GM04503 (cell line): ENCODE measurements at places on chromosomes 5 and 9.

DNA sequence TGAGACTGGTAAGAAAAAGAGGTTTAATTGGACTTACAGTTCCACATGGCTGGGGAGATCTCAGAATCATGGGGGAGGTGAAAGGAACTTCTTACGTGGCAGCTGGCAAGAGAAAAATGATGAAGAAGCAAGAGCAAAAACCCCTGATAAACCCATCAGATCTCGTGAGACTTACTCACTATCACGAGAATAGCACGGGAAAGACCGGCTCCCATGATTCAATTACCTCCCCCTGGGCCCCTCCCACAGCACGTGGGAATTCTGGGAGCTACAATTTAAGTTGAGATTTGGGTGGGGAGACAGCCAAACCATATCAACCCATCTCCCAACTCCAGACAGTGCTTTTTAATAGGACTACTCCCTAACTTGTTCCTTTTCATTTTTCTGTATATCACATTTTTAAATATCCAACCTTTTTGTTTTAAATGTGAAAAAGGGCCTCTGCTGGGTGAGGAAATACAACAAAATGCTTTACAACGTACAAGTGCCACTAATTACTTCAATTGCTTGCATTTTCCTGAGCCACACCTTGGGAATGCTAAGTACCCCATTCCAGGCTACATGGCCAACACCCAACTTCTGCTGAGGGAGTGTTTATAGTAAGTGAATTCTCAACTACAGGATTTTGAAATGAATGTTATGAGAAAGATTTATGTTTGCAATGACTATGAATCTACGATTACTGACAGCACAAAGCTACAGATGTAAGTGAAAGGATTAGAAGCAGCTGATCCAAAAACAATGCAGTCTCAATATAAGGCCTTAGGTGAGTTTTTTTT is 294.1 kb upstream of the CD180 start:
- no peak for DNase-seq

DNA sequence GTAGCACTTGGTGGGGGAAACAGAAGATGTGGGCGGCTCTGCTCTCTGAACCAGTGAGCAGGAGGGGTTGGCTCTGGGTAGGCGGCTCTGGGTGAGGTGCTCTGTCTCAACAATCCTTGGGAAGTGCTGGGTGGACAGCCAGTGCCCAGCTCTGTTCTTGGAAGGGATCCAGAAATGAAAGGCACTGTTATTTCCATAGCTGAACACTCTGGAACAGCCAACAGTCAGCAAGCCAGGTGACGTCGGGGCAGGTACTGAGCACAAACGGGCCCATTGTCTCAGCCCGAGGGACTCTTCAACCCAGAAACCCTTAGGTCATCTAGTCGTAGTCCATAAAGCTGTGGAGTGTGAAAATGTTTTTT is 36.3 kb downstream of the OLFM1 start:
- DNase-seq: no peak

DNA sequence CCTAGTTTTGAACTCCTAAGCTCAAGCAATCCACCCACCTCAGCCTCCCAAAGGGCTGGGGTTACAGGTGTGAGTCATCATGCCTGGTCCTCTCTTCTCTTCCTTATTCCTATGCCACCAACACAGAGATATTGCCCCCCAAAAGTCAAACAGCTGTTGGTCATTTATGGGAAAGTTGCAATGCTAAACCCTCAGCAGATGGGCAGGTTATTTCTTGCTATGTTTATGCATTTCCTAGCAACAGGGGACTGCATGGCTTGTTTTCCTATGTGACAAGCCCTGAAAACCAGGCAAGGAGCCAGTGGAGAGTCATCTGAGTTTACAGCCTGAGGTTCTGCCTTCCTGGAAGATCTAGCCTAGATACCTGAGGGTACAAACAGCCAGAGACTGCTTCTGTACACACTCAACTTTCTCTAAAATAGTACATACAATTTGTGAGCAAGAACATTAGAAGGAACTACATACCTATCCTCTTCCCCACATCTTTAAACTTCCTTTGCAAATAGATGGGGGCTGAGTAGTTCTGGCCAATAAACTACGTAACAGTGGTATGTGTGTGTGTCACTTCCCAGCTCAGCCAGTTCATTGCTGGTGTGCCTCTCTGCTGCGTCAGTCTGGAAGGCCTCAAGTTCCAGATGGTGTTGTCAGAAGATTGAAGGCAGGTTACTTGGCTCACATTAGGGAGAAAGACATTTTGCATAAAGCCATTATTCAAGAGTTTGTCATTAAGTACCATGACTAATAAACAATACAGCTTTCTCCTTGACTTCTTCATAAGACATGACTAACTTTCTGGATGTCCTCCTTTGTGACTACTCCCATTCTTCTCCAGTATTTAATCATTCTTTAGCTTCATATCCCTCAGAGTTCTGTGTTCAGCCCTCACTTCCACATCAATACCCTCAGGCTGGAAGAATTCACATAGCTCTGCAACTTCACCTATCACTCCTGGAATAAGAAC is 65.3 kb downstream of the CSNK1A1 start:
- DNase-seq: peak; percentile 100

- no peak for DNase-seq
Observed at GRCh38 chr5:97297704-97298091, 114.7 kb upstream of the RIOK2 start.

- no peak for DNase-seq
Observed at GRCh38 chr9:18623221-18624079, 149.5 kb downstream of the ADAMTSL1 start.

DNA sequence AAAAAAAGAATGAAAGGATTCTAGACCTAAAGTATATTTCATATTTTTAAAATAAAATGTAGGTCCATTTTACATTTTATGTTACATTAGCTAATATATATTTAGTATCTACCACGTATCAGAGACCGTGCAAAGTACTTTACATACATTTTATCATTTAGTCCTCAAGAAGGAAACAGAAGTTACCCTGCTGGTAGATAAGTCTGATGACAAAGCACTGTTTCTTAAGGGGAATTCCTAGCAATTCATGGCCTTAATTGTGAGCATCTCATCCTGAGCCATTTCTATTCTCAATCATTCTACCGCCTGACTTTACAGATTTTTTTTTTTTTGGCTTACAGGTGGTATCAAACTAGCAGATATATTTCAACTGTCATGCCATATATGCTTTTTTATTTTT is 367.7 kb downstream of the PRELID2 start:
- no peak for DNase-seq

DNA sequence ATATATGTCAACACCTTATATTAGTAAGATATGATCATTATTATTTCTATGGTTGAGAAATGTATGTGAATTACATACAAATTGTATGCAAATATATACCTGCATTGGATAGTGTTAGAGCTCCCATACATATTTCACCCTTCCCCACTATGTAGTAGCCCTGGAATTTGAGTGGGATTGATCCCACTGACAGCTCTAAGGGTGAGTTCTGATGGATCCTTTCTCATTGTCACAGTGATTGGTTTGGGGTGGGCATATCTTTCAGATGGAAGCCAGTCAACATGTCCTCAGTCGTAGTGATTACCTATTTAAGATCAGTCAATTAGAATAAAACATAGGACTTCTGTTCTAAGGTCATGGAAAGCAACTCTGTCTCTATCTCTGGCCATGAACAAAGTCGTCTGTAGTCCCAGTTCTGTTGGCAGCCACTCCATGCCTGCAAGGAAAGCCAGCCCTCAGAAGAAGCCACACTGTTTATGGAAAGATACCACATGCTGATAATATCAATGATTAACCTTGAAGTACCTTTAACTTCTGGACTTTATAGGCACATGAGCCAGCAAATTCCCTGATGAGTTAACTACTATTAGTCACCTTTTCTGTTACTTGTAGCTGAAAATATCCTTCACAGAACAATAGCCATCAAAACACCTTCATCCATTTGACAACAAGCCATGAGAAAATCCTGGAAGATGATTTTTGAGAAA is 5.1 kb upstream of the CCDC192 start:
- no peak for DNase-seq

DNA sequence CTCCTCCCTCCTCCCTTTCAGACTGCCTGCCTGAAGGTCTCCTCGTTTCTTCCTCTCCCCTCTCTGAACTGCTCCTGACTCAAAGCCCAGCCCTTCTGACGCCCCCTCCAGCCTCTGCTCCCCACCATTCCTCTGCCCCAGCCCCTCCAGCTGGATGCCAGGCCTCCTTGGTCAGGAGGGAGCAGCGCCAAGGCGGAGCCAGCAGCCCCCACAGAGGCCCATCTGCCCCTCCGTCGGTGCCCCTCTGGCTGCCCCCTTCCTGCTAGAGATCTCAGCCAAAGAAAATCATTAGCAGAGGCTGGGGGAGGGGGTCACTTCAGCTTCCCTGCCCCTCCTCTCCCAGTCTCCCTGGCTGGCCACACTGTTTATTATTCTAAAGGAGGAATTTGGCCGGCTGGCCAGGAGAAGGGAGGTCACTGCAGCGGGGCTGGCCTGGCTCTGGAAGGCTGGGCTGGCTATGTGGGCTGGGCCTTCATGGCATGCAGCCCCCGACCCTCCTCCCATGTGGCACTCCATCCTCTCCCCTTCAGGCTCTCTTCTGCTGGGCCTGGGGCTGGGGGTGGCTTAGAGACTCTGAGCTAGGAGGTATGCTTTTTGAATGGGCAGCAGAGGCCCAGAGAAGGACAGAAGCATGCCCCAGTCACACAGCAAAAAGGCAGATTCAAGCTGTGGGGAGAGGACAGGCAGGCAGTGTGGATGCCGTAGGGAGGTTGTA is 16.9 kb downstream of the PDGFRB start:
- no peak for DNase-seq

GRCh38 chr5:124889486-124889825 is 143.0 kb upstream of the ZNF608 start:
- no peak for DNase-seq

GRCh38 chr9:14400658-14400995 is 86.7 kb upstream of the NFIB start:
- DNase-seq: no peak

- DNase-seq: peak; percentile 93
Observed at GRCh38 chr5:24788829-24789514, 144.2 kb upstream of the CDH10 start.

DNA sequence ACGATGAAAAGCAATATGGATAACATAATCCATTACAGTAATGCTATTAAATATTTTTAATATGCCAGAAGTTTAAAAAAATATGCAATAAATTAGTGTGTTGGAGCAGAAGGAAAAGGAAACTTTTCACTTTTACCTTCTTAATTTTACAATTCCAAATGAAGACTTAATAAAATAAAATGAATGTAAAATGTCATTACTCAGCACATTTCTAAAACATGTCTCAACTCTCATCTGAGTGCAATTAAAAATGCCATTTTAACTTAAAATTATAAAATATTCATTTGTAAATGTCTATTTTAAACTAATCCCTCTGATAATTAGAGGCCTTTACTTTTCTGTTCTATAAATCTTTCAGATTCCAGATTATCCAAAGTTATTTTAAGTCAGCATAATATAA is 733.4 kb downstream of the DNAH5 start:
- no peak for DNase-seq

DNA sequence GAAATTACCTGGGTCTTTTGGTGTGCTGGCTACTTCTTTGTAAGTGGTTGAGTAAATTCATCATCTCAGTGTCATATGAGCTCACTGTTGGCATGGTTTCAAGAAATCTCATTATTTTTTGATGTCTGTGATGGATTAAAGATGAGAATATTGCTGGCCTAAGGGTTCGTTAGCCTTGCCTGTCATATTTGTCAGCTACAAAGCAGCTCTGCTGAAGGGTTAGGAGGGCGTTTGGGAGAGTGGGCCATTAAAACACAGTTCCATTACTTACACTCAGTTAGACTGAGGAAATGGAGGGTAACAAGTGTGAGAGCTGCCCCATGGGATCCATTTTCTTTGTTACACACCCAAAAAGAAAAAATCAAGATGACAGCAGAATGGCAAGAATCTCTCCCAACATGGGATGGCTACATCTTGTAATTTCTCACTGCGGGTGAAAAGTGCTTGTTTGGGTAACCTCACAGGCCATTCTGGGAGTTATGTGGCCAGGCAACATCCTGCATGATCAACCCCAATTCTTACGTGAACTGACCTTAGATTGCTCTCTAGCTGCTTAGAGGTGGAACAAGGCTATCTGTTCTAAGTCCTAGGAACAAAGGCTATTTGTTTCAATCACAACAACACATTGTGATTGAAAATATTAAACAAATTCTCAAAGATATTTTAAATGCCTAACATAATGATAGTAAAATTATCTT is 609.5 kb upstream of the RGMB start:
- DNase-seq: no peak

DNA sequence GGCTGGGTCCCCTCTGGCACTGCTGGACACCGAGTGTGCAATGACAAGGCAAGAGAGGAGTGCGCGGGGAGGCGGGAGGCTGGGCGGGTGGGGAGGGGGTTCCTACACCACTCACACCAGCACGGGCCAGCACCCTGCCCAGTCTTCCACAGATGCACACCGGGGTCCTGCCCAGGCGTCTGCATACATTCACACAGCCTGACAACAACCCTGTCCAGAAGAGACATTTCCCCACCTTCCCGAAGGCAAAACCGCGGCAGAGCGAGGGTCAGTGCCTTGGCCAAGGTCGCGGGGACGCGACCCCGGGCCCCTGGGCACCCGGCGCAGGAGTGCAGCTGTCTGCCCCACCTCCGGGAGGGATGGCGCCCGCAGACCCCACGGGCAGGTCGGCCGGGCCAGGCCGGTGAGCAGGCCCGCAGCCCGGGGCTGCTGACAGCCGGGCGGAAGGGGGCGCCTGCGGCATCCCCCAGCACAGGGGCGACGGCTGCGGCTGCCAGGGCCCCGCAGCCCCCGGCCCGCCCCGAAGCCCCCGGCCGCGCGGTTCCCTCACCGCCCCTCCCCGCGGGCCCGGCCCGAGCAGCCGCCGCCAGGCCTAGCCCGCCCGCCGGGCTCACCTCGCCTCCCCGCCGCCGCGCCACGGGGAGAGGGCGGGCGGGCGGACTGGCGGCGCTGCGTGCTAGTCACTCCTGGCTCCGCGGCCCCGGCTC is 496 bp downstream of the MAPK9 start:
- DNase-seq: no peak

DNA sequence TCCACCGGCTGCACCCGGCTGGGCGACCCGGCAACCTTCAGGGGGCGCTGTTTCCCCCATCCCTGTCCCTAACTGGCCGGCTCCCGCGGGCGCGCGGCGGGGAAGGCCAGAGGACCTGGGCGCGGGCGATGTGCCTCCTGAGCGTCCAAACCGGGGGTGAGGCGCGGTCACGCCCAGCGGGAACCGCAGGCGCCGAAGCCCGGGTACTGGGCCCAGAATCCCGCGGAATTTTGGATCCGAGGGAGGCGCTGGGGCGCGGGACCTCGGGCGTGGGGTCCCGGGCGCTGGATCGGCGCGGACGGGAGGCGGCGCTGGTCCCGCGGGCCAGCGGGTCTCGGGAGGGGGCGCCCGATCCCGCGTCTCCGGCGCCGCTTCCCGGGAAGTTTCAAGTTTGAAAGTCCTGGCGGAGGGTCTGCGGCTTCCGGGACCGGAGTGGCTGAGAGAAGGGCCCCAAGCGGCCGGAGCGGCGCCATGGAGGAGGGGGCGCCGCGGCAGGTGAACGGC is at the start of gene PKN3:
PKN3 (plus strand) TSS at position 59 of the 504 bp plus-strand sequence; CDS start at position 472, 413 bp downstream.
- DNase-seq: no peak
